ENCODE measurements at places on chromosomes 6 and 20.

GRCh38 chr6:28807682-28808280 lies 116.0 kb downstream of the TRIM27 start:
- DNase-seq, result peak; percentile 33

DNA sequence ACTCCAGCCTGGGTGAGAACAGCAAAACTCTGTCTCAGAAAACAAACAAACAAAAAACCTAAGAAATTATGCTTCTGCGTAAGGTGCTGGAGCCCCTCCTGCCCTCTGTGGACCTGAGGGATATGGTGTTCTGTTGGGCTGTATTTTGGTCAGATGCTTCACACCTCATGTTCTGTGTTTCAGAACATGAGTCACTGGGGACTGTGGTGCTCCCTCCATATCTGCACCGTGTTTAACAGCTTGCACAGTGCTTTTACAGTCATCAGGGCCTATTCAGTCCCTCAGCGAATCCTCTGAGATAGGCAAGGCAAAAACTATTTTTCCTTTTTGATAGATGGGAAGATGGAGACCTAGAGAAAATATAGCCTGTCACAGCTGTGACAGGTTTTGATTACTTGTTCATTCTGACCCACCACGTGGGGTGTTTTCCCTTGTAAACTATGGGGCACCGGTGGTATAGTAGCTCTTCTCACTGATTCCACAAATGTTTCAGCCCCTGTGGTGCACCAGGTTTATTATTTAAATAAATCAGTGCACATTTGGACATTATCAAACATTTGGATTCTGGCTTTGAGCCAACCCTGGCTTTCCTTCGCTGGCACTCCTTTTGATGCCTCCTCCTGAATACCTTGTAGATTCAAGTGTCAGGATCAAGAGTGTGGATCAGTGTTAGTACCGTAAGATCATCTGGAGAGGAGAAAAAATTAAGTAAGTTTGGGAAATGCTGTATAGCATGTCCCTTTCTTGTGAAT lies 9.6 kb downstream of the TTPAL start:
- no peak for DNase-seq

GRCh38 chr6:120935908-120936307 lies 398.4 kb downstream of the TBC1D32 start:
- DNase-seq, result peak; percentile 10

GRCh38 chr6:31829633-31830283 lies 2.2 kb downstream of the HSPA1B start:
- DNase-seq, result peak; percentile 61

GRCh38 chr6:21150667-21151066 lies 442.9 kb upstream of the SOX4 start:
- DNase-seq, result no peak
